B cell (primary cell): ENCODE measurements at places on chromosomes 13 and 19.

GRCh38 chr19:9645472-9645871 lies 24.4 kb upstream of the ZNF561 start:
- no peak for DNase-seq

DNA sequence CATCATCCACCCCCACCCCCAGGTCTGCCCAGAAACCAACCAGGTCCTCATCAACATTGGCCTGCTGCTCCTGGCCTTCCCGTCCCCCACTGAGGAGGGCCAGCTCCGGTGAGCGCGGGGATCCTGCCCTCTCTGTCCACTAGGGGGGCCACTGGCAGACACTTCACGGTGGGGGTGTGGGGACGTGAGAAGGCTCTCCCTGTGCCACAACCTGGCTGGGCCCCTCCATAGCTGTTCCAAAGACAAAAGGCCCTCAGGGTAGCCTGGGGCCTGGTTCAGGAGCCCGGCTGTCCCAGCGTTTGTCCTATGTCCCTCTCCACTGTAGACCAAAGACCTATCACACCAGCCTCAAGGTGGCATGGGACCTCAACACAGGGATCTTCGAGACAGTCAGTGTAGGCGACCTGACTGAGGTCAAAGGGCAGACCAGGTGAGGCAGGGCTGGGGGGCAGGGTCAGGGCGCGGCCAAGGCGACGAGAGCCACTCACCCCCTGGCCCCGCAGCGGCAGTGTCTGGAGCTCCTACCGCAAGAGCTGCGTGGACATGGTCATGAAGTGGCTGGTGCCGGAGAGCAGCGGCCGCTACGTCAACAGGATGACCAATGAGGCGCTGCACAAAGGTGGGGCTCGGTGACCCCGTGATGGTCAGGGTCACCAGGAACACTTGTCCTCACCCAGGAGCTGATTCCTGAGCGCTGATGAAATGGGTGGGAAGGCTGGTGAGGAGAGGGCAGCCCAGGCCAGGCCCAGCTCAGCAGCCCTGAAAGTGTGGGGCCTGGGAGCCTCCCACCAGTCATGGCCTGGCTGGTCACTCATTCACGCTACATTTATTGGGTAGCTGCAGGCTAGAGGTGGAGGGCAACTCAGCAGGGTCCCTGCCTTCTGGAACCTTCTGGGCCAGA lies 7.9 kb downstream of the DCAF15 start:
- peak; percentile 45 for DNase-seq

- DNase-seq: no peak
Measured at GRCh38 chr19:5953680-5954213, 24.2 kb downstream of the RANBP3 start.

- no peak for DNase-seq
Measured at GRCh38 chr19:38151242-38151641, 72.8 kb downstream of the DPF1 start.

GRCh38 chr13:112062072-112062567 lies 4.8 kb upstream of the SOX1 start:
- DNase-seq: no peak

- DNase-seq: no peak
Measured at GRCh38 chr13:113113846-113114271, 8.3 kb downstream of the F7 start.

DNA sequence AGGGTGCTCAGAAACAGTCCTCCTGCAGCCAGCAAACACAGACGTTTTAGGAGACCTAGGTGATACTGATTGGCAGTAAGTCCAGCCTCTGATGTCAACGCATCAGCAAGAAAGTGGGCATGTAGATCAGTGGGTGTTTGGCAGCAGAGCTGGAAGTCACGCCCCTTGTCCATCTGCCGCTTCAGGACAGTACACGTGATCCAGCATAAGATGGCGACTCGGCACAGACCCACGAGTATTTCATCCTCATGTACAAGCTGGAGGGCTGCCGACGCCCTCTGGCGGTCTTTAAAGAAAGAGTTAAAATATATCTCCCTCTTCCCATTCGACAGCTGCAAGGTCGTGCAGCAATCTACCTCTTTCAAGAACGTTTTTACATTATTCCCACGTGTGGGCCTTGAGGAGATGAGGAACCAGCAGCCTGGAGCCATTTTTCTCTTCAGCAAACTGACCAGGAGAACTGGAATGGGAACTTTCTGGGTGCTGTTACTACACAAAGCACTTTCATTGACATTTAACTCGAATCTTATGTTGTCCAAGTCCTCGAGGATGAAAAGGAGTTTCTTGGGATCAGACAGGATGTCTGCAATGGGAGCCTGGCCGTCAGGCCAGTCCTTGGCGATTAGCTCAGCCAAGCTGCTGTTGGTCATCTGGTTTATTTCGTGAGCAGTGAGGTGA lies 22.3 kb downstream of the NLRP11 start:
- peak; percentile 83 for DNase-seq
